A549 treated with dexamethasone at 1 μM for 4 hours (cell line): ENCODE measurements at places on chromosomes 5 and 9. TPM values are rescaled to one million over a fixed set of nuclear protein-coding genes. Genes with fewer than 3 reads are reported as not detected.

The PRSS3 gene
- 8.5 to 9.9 TPM (median 8.9 TPM) in 5 replicates for total RNA-seq

The SLC36A2 gene
- not detected in 5 replicates for total RNA-seq

The KIAA1958 gene
- total RNA-seq: 1.5 to 3.0 TPM (median 2.7 TPM) in 5 replicates

The FOXD4L5 gene
- total RNA-seq: 0.04 to 0.05 TPM (median 0.05 TPM) in 3 of 5 replicates, not detected in the others

The ALAD gene
- 13.1 to 16.0 TPM (median 14.5 TPM) in 5 replicates for total RNA-seq

The ASS1 gene
- total RNA-seq: 18.7 to 22.4 TPM (median 20.7 TPM) in 5 replicates

The LCN12 gene
- total RNA-seq: 0.48 to 1.6 TPM (median 1.3 TPM) in 5 replicates

The IL4 gene
- not detected in 5 replicates for total RNA-seq

The RELL2 gene
- 3.0 to 4.2 TPM (median 3.8 TPM) in 5 replicates for total RNA-seq

The PCDHGB5 gene
- total RNA-seq: 2.0 to 2.7 TPM (median 2.5 TPM) in 5 replicates

The RAPGEF1 gene
- 33.0 to 54.4 TPM (median 46.5 TPM) in 5 replicates for total RNA-seq

The FAM120A gene
- total RNA-seq: 69.3 to 98.4 TPM (median 95.2 TPM) in 5 replicates

The STPG3 gene
- not detected in 5 replicates for total RNA-seq

The TRPM6 gene
- 2.1 to 3.0 TPM (median 2.4 TPM) in 5 replicates for total RNA-seq

The ACOT12 gene
- total RNA-seq: 0.08 to 0.09 TPM in 2 of 5 replicates, not detected in the others

The COL15A1 gene
- 0.49 to 0.88 TPM (median 0.59 TPM) in 5 replicates for total RNA-seq

The FRMD3 gene
- 4.3 to 7.2 TPM (median 6.4 TPM) in 5 replicates for total RNA-seq

The IL3 gene
- not detected in 5 replicates for total RNA-seq

The FOXD4 gene
- 0.20 to 0.66 TPM (median 0.34 TPM) in 5 replicates for total RNA-seq

The ACTBL2 gene
- 0.05 to 0.07 TPM (median 0.06 TPM) in 3 of 5 replicates, not detected in the others for total RNA-seq

The MELK gene
- 71.7 to 81.6 TPM (median 74.9 TPM) in 5 replicates for total RNA-seq

The GOLM1 gene
- total RNA-seq: 107 to 123 TPM (median 118 TPM) in 5 replicates
